ENCODE measurements at places on chromosomes 2 and 18.

DNA sequence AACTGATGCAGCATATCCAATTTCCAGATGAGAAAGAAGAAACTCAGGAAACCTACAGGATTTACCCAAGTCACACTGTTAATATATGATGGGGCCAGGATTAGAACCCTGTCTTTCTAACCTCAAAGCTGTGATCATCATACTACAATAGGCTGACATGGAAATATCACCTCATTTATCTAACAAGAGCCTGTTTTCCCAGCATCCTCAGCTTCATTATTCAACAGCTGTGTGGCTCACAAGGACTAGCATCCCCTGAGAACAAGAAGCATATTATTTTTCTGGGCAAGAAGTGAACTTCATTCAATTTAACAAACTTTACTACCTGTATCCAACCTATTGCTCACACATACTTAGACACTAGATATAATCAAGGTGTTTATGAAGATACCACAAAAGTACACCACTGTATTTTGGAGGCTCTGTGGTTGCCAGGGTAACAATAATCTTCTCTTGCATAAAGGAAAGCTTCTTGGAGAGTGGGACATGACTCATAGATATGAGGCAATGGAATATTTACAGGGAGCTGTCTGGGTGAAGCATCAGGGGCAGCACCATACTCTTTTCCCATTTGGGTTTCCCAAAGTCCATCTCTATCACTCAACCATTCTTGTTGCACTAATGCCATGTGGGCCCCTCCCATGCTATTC lies 218.2 kb downstream of the RAD51AP2 start:
- DNase-seq = no peak

DNA sequence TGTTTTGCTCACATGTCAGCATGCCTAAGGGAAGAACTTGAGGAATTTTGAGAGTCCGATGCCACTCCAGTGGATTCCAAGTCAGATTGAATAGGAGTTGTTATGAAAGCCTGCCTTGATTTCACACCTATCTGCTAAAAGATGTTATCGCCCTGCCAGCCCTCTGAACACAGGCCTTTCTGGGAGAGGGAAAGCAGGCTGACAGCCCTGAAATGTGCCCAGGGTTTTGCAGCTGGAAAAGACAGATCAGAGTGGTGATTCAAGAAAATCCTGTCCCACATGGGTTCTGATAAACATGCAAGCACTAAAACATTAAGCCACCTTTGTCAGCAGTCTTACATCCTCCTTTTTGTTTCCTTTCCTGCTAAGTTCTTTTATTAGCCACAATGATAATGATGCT lies 1752.9 kb upstream of the CELF4 start:
- no peak for DNase-seq

GRCh38 chr2:2146969-2147900 lies 183.8 kb downstream of the MYT1L start:
- DNase-seq = no peak

DNA sequence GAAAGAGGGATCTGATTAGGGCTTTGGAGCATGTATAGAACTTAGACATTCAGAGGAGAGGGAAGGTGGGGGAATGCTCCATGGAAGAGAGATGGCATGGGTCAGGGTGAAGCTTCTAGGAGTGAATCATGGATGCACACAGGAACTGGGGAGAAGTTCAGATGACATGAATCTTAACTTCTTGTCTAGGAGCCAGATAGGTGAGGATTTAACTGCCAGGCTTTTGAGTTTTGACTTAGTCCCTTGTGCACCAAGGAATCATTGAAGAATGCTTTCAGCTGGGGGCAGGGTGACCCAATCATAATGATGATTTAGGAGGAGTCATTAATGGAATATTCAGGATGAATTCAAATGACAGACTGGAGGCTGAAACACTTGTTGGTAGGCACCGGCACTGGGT lies 48.7 kb downstream of the ACYP2 start:
- no peak for DNase-seq

- no peak for DNase-seq
Measured at GRCh38 chr2:100563407-100564247, 834 bp downstream of the PDCL3 start.

- DNase-seq = no peak
Measured at GRCh38 chr2:176637486-176638166, 368.4 kb downstream of the MTX2 start.

- no peak for DNase-seq
Measured at GRCh38 chr2:20633794-20634506, 16.9 kb downstream of the HS1BP3 start.

DNA sequence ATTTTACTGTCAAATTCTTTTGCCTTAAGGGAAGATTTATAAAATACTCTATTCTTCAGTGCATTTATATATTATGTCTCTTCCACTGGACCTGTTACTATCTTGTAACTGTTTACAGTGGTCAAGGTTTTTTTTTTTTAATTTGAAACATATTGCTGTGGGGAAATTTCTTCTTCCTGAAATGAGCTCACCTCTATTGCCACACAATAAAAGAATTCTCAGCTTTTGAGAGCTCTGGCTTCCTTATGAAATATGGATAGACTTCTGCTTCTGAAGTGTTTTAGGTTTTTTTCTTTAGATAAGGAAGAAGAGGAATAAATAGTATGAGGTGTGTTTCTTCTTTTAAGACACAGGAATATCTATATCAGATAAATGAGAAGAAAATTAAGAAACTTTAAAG lies 7.7 kb downstream of the VRK2 start:
- no peak for DNase-seq

DNA sequence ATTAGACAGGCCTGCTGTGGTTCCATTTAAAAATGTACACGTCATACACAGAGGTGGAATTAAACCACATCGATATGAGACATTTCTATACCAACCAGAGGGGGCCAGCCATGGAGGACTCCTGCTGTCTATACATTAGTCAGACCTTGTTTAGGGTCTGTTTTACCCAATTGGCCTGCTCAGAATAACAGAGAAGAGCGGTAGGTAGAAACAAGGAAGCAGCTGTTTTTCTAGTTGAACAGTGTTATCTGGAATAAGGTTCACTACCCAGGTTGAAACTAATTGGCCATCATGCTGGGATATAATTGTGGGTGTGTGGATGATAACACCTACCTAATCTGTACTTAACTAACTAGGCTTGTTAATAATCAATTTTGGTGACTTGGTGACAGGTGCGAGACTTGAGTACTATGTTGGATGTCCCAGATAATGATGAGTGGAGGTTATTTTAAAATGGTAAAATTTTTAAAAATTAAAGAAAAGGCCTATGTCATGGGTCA lies 47.5 kb downstream of the RHBDD1 start:
- no peak for DNase-seq

- no peak for DNase-seq
Measured at GRCh38 chr2:70986499-70987189, 8.0 kb downstream of the TEX261 start.

GRCh38 chr2:158488442-158489216 lies 31.9 kb downstream of the PKP4 start:
- DNase-seq = no peak

DNA sequence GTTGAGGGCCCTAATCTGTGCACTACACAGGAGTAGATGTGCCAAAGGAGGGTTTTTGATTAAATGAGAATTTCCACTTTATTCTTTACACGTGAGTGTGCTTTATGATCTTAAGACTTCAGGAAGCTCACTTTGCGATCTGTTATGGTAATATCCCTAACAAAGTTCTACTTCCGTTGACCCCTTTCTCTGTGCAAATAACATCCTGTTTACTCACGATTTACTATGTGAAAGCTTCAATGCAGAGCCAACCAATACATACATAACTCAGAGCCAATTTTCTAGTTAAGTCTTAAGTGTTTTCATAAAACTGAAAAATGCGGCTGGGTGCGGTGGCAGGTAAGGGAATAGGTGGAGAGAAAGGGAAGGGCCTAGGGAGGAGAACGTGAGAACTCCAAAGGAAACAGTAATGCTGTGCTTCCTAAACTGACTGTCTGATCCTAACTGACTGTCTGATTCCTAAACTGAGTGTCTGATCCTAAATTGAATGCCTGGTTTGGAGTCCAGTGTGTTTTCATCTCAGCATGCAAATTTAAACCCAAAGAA lies 87.6 kb downstream of the PLCL1 start:
- no peak for DNase-seq

GRCh38 chr2:164589522-164589921 lies 31.8 kb downstream of the GRB14 start:
- no peak for DNase-seq

DNA sequence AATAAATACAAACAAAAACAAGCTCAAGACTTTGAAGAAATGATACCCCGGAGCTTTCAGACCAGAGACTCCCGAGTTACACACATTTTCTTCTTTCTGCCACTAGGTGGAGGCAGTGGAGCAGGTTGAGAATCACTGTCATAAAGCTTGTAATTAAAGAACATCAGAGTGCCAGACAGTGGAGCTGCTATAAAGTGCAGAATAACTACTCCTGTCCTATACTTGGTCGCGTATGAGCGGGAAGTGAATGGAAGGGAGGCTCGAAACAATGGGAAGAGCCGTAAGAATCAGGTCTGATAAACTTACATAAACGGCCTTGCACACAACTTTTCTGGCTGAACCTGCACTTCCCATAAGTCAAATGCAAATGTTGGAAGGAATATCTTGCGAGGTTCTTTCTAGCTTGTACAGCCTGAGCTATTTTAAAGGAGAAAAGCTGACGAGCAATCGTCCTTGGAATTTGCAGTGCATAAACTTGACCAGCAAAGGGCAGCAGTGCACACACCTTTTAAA lies 189.0 kb downstream of the RPIA start:
- peak; percentile 68 for DNase-seq

DNA sequence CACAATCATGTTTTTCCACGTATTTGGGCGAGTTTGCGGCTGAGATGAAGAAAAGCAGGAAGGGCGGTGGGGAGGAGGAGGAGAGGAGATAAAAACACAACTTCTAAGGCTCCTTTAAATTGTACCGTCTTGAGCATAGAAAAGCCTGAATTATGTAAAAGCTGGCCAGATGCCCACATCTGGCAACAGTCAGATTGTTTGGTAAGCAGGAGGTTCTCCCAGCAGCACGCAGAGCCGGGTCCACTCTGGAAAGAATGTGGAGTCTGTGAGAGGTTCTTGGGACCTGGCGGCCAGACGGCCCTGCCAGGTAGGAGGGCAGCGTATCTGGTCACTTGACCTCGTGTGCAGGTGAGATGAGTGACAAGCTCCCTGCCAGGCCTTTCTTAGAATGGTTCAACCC lies 215.3 kb upstream of the APCDD1 start:
- no peak for DNase-seq
